Aortic smooth muscle cell (primary cell): ENCODE measurements at places on chromosomes 2 and 18. TPM values are rescaled to one million over a fixed set of nuclear protein-coding genes. Genes with fewer than 3 reads are reported as not detected.

The TMEM200C gene
- 0.06 TPM in 1 of 2 replicates, not detected in the other for total RNA-seq

The LTBP1 gene
- total RNA-seq: 475 and 1,037 TPM in 2 replicates

The CABLES1 gene
- total RNA-seq: 19.0 and 20.4 TPM in 2 replicates

The WDCP gene
- 7.1 and 7.3 TPM in 2 replicates for total RNA-seq

The DYNC2LI1 gene
- total RNA-seq: 25.9 and 26.8 TPM in 2 replicates
